HCEC 1CT (cell line): ENCODE measurements at places on chromosomes 3 and 15.
A peak's percentile ranks its signal among the peaks of the same experiment; 100 is the strongest.

DNA sequence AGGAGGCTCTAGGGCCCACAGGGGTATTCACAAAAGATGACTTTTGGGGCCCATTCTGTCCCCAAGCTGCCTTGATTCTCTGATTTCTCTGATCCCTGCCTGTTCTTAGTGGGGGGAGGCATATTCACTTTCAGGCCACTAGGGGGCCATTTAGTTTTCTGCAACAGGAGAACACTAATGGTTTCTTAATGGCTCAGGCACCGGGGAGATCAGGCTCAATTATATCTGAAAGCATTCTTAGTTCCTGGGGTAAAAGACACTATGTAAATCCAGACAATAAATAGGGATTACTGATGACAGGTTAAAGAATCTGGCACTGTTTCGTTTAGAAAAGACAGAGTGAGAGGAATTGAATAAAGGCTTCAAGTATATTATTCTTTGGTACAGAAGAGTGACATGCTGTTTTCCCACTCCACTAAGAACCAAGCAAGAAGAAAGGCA, 2.5 kb upstream of the INAFM2 start:
- DNase-seq, result peak; percentile 59

GRCh38 chr3:55309336-55309735, 177.8 kb downstream of the WNT5A start:
- DNase-seq, result peak; percentile 77

DNA sequence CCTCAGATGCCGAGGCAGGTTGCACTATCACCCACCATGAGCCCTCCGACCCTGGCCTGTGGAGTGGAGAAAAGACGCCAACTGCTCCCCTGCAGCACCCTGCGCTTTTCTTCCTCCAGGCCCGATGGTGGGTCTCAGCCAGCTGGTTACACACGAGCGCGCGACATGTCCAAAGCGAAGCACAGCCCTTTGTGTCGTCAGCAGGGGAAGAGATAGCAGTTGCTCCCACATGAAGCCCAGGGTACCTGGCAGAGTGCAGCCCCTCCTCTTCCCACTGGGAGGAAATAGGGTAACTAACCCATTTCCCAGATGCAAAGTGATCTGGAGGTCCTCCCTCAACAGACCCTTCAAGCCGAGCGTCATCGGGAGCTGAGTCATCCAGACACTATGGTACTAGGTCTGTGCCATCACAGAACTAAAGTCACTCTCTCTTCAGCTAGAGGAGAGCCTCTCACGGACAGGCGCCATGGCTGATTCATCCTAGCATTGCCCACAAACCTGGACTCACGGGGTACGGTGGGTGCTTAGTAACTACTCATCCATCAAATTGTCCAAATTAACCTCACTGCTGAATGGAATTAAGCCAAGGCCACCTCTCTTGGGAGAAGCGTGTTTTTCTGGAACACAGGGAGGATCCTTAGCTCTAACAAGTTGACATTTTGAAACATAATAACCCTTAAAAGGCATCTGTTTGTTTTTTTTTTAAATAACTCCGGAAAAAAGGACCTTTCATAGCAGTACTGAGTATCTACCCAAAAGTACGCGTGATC, 45.2 kb upstream of the BDH1 start:
- no peak for DNase-seq

DNA sequence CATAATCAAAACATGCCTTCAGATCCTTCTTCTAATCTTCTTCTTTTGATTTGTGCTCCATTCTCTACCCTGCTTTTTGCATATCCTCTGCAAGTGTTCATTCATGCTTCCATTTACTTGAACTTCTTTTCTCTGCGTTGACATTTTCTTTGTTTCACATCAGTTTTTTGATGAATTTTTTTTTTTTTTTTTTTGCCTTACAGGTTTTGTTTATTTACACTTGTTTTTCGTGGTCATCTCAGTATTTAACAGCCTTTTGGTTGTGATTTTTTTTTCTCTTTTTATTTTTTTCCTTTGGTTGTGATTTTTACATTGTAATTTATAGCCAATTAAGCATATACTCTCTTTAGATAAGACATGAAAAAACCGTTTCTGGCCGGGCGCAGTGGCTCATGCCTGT, 11.8 kb upstream of the SHQ1 start:
- DNase-seq, result no peak

DNA sequence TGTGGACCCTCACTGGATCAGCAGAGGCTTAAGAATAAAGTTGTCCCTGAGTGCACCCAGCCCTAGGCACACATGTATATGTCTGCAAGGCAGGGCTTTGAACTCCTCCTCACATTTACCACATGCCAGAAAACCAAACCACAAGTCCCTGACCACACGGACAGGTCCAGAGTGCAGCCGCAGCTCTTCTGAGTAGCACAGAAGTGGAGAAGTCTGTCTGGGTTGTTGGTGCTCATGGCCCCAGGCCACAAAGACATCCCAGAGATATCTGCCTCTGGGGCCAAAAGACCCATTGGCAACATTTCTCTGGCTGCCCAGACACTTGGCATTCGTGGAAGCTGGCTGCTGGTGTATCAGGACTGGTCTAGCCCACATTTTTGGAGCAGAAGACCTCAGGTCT, 17.4 kb downstream of the SUSD5 start:
- no peak for DNase-seq

GRCh38 chr3:116316771-116317170, 128.5 kb downstream of the LSAMP start:
- no peak for DNase-seq

DNA sequence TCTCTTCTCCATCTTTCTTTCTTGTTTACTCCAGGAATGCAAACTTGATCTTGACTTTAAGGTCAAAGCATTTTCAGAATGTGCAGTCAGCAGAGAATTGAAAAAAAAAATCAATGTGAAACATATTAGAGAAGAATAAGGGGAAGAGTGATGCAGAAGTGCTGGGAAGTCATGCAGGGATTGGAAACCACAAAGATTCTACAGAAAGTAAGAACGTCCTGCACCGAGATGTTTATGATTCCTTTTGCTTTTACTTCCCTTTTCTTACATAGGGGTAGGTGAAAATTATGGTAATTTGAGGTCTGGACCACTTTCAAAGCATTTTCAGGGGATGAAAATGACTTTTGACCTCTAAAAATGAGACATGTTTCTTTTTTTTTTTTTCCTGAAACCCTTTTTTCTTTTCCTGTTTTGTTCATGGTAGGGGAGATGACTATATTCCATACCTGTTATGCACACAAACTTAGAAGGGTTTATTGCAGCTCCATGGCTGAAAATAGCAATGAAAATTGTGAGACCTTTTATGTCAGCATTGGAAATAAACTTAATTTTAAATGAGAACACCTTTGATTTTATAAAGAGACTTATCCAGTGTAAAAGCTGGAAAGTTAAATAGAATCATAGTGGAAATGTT, 623.5 kb upstream of the TBL1XR1 start:
- DNase-seq, result no peak
